Fibroblast of skin of abdomen (primary cell): ENCODE measurements at places on chromosomes 4 and X.

DNA sequence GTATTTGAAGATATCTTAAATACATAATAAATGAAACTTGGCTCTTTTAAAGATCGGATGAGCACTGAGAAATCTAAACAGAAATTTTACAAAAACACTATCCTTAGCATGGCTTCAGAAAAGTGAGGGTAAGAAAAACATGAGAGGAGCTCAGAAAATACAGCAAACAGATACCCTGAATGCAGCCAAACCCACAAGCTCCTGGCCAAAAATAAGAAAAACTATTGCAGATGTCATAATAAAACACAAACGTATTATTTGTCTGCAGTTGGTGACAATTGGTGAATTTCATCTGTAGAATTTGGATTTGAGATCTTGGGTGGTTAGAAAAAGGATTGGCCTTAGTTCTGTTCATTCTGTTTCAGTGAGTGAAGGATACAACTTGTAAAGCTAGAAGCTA is 603.9 kb downstream of the INPP4B start:
- no peak for DNase-seq

DNA sequence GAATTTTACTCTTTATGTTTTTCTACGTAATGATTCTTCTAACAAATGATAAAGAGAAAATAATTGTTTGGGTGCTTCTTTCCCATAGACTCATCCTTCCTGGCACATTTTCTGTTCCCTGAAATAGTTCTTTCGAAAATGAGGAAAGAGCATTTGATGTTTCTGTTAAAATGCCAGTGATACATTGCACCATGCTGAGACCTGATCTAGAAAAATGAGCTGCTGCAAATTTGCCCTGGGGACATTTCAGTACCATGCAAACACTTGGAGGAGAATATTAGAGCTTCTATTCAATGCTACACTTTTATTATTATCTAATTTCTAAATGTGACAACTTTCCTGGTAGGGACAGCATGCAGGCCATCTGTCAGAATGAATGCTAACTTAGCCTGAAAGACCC is 83.3 kb downstream of the C4orf33 start:
- no peak for DNase-seq

GRCh38 chr4:141697116-141697515 is 60.7 kb downstream of the IL15 start:
- DNase-seq: no peak

DNA sequence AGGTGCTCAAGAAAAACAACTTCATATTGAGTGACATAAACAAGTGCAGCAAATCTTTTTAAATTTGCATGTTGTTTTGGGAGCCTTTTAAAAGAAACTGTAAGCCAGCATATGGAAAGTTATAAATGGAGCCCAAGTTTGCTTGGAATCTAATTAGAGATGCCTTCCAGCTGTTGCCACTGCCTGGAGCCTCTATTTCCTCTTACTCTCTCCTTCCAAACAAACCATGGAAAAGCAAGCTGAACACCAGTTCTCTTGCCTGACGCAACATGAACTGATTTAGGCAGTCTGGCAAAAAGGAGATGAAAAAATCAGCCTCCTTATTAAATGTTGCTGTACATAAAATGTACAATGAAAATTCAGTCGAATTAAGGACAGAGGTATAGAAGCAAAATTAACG is 21.5 kb downstream of the ARSJ start:
- DNase-seq: peak; percentile 48

DNA sequence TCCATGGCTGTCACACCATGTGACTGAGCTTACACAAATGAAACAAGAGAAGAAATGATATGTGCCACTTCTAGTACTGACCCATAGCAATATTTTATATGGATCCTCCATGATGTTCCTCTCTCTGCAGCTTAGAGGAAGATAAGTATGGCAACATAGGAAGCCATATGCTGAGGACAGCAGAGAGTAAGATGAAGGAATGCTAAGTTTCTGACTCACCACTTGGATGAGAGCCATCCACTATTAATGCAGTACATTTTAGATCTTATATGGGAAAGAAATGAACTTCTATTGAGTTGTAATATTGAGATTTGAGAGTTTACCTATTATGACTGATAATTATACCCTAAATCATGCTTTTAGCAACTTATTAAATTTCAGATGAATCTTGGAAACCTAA is 386.9 kb upstream of the MAOA start:
- peak; percentile 21 for DNase-seq

DNA sequence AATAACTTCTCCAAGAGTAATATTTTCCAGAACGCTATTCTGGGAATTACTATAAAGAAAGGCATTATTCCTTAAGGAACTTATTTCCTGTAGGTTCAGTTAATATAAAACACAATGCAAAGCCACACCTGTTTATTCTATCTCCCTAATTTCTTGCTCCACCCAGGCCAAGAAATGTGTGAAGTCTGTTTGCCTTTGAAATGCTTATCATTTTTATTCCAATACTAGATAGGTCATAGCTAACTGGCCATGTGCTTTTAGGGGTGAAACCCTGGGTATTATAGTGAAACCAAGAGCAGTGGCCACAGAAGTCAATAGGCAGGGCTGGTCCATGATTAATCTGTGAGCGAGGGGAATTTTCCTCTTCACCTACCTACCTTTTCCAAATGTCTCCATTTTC is 14.8 kb downstream of the CXCL3 start:
- DNase-seq: no peak

- peak; percentile 70 for DNase-seq
Observed at GRCh38 chrX:103376118-103376978, at the start of gene BEX3. BEX3 (plus strand) TSS chrX:103376538; CDS start chrX:103377522, 984 bp downstream.

GRCh38 chrX:52933976-52934703 is 24.2 kb downstream of the FAM156A start:
- DNase-seq: no peak

DNA sequence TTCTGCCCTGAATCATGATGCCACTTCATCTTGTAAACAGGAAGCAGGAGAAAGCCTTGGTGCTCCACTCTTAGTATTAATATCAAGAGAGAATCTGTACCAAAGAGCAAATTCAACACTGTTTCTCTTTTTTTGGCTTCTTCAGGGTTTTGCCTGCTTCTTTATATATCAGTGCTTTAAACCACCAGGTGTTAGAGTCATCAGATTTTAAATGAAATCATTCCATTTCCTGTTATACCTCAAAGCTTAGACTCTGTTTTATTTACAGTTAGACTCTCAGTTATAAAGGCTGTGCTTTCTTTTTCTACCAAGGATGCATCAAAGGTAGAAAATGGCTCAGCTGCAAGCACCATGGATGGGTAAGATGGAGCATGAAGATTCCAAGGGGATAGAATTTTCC is 350.9 kb downstream of the CAMK2D start:
- no peak for DNase-seq

DNA sequence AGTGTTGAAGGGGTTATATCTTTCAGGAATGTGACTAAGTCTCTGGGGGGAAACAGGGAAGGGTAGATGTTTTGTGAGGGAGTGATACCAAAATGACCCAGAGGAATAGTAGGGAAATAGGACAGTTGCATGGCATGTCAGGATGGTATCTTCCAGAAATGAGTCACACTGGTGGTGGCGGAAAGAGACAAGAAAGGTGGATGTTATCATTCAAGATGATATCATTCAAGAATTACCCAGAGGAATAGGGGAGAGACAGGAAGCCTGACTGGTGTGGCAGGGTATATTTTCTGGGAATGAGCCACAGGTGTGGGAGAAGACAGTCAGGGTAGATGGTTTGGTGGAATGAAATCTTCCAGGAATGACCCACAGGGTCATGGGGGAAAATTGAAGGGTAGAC is 61.1 kb downstream of the MAOA start:
- no peak for DNase-seq

DNA sequence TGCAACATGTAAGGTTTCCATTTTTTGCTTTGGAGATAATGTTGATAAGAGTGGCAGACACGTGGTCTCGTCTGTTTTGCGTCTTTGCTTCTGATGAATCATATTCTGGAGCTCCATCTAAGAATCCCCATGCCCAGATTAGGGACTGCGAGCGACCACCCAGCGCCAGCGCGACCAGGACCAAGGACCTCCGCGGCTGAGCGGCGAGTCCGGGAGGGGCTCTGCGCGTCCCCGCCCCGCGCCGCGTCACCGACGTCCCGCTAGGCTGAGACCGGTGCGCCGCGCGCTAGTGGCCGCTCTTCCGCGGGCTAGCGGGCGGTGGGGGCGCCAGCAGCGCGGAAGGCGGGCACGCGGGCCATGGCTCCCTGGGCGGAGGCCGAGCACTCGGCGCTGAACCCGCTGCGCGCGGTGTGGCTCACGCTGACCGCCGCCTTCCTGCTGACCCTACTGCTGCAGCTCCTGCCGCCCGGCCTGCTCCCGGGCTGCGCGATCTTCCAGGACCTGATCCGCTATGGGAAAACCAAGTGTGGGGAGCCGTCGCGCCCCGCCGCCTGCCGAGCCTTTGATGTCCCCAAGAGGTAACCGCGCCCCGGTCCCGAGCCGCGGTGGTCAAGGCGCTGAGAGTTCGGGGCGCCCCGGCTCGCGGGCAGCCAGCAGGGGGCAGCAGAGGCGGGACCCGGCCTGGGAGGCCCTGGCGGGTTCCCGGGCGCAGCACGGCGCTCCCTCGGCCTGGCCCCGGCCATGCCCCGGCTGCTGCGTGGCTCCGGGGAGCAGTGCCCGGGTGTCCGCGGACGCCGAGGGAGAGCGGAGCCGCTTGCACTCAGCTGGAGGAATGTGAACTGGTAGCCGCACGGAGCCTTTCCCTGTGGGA is at the start of gene SRD5A3:
Gene SRD5A3, plus strand, starts transcription at position 263 of the 871 bp plus-strand sequence. Its CDS starts 95 bp downstream, at position 358.
- DNase-seq: peak; percentile 74

DNA sequence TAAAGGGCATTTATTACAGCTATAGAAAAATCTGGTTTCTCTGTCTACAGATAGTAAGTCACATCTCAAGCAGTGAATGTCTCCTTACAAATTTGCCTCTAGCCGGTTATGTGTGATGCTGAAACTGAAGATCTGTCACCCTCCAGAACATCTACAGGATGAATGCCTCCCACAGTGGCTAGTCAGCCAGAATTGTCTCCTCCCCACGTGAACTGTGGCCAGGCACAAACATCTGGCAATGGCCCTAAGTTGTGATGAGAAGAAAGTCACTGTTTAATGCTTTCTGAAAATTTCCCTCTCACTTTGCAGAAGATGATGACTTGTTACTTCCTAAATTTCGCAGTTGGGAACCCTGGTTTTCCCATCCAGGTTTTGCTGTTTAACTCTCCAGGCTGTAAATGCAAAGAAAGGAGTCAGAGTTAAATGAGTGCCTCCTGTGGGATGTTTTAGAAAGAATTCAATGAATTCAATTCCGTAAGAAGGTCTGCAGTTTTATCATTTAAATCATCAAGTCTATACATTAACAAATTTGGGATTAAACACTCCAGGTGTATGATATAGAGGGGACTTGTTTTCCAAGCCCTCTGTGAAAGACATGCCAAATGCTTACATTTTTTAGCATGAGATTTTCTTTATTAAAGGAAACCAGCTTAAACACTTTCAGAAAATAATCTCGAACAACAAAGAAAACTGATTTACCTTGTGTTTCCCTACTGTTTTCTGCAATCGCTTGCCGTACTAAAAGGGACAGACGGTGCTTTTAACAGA is 55.4 kb upstream of the TLR3 start:
- no peak for DNase-seq

DNA sequence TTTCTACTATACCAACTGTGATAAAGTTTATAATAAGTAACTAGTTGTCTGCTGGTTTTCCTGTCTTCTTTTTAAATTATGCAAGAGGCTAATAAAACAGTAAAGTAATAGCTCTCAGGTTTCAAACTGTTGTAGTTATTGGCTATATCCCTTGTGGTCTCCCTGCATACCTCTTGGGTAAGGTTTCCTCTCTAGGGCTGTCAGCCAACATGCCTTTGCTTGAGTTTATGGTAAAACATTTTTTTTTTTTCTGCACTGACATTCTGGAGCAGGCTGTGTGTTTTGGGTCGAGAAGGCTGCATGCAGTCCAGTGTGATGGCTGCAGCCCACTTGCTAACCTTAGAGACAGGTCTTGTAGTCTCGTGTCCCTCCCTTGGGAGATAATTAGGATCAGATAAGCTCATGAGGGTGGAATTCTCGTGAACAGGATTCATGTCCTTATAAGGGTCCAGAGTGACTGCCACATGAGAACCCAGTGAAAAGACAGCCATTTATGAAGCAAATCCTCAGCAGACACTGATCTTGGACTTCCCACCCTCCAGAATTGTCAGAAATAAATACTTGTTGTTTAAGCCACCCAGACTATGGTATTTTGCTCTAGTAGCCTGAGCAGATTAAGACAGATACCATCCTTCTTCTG is 831.2 kb downstream of the CCSER1 start:
- DNase-seq: peak; percentile 91

DNA sequence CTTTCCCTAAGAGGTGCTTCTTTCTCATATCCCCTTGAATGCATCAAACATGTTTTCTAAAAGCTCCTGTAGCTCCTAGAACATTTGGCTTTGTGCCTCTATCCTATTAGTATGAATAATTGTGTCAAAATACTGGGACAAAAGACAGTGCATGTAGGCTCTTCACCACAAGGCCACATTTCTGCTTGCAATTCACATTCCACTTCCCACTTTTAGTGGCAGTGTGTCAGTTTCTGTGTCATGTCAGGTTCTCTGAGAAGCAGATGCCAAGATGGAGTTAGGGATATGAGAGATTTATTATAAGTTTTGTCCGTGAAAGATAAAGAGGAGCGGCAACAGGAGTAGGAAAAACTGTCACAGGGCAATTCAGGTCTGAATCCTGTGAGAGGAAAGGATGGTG is 61.3 kb upstream of the GPRIN3 start:
- DNase-seq: no peak

- DNase-seq: no peak
Observed at GRCh38 chr4:848307-848691, 22.4 kb upstream of the CPLX1 start.

- peak; percentile 92 for DNase-seq
Observed at GRCh38 chr4:38315286-38315685, 348.7 kb upstream of the KLF3 start.

GRCh38 chr4:181301735-181302710 is 941.2 kb upstream of the TENM3 start:
- DNase-seq: peak; percentile 69

GRCh38 chr4:84878090-84878489 is 88.4 kb downstream of the WDFY3 start:
- DNase-seq: peak; percentile 88

- DNase-seq: no peak
Observed at GRCh38 chr4:3598695-3599227, 66.5 kb upstream of the LRPAP1 start.
